T-helper 17 cell (primary cell): ENCODE measurements at places on chromosomes 4 and X. TPM values are rescaled to one million over a fixed set of nuclear protein-coding genes. Genes with fewer than 3 reads are reported as not detected.

Gene HERC3
- total RNA-seq: 63.8 TPM

Gene FGF2
- 0.31 TPM for total RNA-seq

Gene FGF13
- not detected for total RNA-seq

Gene SRPK3
- total RNA-seq: not detected

Gene CENPVL1
- total RNA-seq: not detected

Gene MAGEA3
- not detected for total RNA-seq

Gene PLAC8
- total RNA-seq: 182 TPM

Gene PARM1
- 0.13 TPM for total RNA-seq

- H3K27ac ChIP-seq: no peak overlapping the region
- DNase-seq: no peak
- no peak overlapping the region for H3K4me3 ChIP-seq
- no peaks in the 10 kb centered on the region for H3K27me3 ChIP-seq
- no peaks in the 10 kb centered on the region for H3K36me3 ChIP-seq
- H3K4me1 ChIP-seq: no peaks in the 10 kb centered on the region
Observed at GRCh38 chrX:4805502-4805901, 1092.1 kb upstream of the PRKX start.

DNA sequence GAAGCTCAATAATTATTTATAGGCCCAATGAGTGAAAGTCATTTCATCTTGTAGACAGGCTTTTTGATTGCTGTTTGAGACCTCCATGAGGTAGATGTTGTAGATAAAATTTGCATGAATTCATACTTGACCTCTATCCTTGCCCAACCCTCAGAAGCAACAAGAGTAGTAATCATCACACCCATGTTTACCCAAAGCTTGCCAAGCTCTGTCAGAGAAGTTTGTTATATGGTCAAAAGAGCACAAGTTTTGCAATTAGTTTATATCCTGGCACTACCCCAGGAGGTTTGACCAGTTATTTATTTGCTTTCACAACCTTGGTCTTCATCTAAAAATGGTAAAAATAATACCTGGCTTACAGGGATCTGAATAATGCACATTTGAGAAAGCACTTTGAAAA lies 20.7 kb downstream of the ADH7 start:
- H3K36me3 ChIP-seq: no peaks in the 10 kb centered on the region
- no peak for DNase-seq
- peaks cover 7% of the 10 kb centered on the region for H3K27me3 ChIP-seq
- H3K27ac ChIP-seq: no peak overlapping the region
- no peaks in the 10 kb centered on the region for H3K4me1 ChIP-seq

DNA sequence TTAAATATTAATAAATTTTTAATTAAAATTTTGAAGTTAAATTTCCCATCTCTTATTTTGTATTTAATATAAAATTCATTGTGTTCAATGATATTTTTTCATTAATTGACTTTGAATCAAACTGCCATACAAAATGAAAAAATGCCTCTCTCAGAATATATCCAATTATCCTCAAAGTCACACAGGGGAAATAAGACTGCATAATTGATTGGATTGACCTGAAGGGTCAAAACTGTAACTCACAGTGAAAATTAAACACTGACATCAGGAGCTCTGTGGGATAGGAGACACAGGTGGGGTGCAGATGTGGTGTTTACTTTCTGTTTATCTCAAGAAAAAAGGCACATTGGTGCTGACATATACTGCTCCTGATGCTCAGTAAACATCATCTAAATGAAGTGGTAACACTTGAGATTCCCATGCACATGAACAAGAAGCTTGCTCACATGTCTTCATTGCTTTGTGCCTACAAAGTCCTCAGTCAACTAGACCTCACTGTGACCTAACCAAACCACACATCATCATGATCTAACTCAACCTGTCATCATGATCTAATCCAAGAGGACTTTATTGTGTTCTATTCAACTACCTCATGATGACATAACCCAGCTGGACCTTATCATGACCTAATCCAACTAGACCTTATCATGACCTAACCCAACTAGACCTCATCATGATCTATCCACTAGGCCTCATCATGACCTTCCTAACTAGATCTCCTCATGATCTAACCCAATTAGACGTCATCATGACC lies 83.7 kb downstream of the DHRSX start:
- no peaks in the 10 kb centered on the region for H3K4me1 ChIP-seq
- no peaks in the 10 kb centered on the region for H3K27me3 ChIP-seq
- H3K36me3 ChIP-seq: peaks cover 2% of the 10 kb centered on the region
- H3K4me3 ChIP-seq: no peak overlapping the region
- no peak for DNase-seq

GRCh38 chr4:160326110-160326509 lies 1223.2 kb downstream of the RAPGEF2 start:
- H3K4me3 ChIP-seq: no peak overlapping the region
- H3K27me3 ChIP-seq: no peaks in the 10 kb centered on the region
- no peak for DNase-seq
- H3K36me3 ChIP-seq: no peaks in the 10 kb centered on the region

DNA sequence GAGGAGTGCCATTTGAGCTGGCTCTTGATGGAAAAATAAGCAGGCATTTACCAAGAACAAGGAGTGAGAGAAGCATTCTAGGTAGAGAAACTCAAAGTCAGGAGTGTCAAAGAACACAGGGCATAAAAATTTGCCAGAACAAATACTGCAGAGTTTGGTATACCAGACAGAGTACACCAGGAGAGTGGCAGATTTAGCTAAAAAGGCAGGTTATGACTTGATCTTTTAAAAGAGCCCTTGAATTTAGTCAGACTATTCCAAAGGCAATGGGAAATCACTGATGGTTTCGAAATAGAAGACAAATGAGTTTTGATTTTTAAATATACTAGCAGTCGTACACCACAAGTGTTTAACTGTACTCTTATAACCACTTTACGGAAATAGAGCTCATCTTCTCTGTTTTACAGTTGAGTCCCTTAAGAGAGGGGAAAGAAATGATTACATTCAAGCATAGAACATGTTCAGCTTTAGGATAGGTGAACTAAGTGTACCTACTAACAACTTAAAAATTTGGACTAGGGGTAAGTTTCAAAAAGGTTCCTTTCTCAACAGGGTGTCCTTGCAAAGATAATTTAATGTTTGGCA lies 10.2 kb downstream of the UBE2D3 start:
- H3K27me3 ChIP-seq: no peaks in the 10 kb centered on the region
- peaks cover 8% of the 10 kb centered on the region for H3K36me3 ChIP-seq
- H3K4me3 ChIP-seq: peak overlapping the region; percentile 78
- no peak overlapping the region for H3K27ac ChIP-seq

GRCh38 chrX:45743081-45743533 lies 542.4 kb upstream of the DIPK2B start:
- peaks cover 6% of the 10 kb centered on the region for H3K4me1 ChIP-seq
- DNase-seq: no peak
- H3K4me3 ChIP-seq: no peak overlapping the region
- no peaks in the 10 kb centered on the region for H3K27me3 ChIP-seq
- no peak overlapping the region for H3K27ac ChIP-seq

DNA sequence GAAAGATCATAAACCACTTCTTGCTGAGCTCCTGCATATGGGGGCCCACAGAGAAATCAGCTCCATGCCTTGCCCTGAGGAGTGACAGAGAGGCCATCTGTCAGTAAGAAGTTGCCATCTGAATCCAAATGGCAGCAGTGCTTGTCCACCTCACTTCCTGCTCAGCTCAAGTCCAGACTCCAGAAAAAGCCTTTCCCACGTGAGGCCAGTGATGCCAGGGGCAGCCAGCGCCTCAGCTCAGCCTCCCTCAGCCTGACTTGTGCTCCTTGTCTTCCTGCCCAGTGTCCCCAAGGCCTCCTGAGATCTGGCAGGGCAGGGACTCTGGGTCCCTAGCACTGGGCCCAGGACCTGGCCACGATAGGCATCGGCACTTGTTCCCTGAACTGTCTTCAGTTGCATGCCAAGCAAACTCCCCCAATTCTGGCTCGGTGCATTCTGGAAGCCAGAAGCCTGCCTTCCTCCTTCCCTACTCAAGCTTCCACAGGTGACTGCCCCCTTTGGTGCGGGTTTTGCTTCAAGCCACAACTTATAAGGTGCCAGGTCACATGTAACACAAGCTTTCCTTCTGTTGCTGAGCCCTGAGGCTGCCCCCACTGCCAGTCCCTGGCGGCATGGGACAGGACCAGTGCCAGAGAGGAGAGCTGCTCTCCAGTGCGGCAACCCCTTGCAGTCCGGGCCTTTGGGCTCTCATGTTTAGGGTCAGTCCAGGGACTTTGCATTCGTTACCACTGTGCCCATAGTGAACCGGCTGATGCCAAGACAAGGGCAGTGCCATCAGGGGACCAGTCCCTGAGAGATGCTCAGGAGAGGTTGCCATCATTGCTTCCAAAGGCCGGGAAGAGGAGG lies 2.2 kb downstream of the ZNF185 start:
- no peaks in the 10 kb centered on the region for H3K4me1 ChIP-seq
- peaks cover 32% of the 10 kb centered on the region for H3K27me3 ChIP-seq
- H3K36me3 ChIP-seq: no peaks in the 10 kb centered on the region
- H3K4me3 ChIP-seq: no peak overlapping the region
- no peak for DNase-seq

DNA sequence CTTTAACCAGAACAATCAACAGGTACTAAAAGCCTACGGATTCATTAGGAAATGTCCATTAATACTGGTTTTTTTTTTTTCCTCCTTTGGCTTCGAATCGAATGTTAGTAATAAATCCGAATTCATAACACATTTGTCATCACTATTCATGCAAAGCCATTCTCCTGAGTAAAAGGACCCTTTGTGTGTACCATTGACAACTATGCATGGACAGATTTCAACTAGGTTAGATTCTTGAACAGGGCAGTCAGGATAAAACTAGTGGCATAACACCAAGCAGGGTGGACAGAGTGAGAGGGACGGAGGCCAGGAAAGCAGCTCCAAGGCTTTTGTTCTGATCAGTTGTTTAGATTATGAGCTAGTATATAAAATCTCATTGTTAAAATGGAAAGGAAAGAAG lies 1722.0 kb upstream of the TENM3 start:
- no peaks in the 10 kb centered on the region for H3K27me3 ChIP-seq
- no peak overlapping the region for H3K4me3 ChIP-seq
- no peaks in the 10 kb centered on the region for H3K36me3 ChIP-seq
- no peaks in the 10 kb centered on the region for H3K4me1 ChIP-seq

- H3K36me3 ChIP-seq: no peaks in the 10 kb centered on the region
- no peak overlapping the region for H3K27ac ChIP-seq
- no peak for DNase-seq
Observed at GRCh38 chrX:15579778-15580747, 20.7 kb downstream of the ACE2 start.

DNA sequence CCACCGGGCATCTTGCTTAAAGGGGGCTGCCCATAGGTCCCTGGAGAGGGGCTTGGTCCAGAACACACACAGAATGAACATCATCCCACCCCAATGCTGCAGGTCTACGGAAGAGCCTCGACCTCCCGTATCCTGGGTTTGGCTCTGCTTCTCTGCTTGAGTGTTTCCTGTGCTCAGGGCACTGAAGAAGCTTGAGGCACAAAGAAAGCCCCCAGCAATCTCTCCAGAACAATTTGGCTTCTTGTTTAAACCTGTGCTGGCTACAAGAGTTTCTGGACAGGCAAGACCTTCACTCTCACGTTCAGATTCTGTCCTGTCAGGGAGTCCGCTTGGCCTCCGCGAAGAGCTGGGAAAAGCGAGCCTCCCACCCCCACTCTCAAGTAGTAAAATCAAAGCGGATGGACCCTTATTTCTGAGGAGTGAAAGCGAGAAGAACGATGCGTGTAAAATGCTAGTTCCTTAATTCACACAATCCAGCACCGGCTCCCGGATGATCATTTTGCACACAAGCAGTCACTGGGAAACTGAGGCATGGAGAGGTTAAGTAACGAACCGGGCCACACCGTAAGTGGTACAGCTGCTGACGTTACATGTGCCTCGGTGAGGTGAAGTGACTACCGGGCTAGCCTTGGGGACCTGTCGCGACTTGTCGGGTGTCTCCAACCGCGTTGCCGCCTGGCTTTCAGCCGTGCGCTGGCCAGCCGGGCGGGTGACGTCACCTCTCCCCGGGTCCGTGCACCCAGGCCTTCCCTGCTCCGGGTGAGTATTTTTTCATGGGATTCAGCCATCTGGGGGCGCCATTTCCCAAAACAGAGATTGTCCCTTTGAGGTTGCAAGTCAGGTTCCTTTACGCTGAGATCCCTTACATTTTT lies 3.1 kb upstream of the SFRP2 start:
- H3K4me1 ChIP-seq: peaks cover 27% of the 10 kb centered on the region
- peaks cover 90% of the 10 kb centered on the region for H3K27me3 ChIP-seq
- peak overlapping the region; percentile 89 for H3K4me3 ChIP-seq
- H3K27ac ChIP-seq: no peak overlapping the region
- DNase-seq: no peak

- no peak overlapping the region for H3K27ac ChIP-seq
- peaks cover 38% of the 10 kb centered on the region for H3K4me1 ChIP-seq
- H3K36me3 ChIP-seq: peaks cover 4% of the 10 kb centered on the region
- DNase-seq: no peak
- H3K4me3 ChIP-seq: no peak overlapping the region
Observed at GRCh38 chr4:102339018-102339417, 6.3 kb downstream of the SLC39A8 start.

DNA sequence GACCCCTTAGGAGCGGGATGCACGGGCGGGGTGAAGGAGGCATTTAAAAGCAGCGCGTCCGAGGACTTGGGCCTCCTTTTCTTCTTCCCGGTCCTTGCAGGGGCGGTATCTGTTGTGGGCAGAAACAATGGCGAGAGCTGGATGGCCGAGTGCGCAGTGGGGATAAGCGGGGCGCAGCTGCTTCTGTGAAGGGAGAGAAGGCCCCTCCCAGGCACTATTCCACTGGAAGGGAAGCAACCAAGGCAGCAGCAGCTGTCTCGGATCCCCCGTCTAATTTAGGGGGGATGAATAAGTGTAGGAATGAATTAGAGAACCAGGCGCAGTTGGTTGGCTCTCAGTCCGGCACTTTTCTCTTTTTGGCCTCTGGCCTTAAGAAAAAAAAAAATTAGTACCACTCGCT lies 995 bp downstream of the SMARCA5 start:
- H3K4me3 ChIP-seq: peak overlapping the region; percentile 97
- peak overlapping the region; percentile 98 for H3K27ac ChIP-seq
- no peak for DNase-seq

- H3K36me3 ChIP-seq: no peaks in the 10 kb centered on the region
- H3K27ac ChIP-seq: peak overlapping the region; percentile 85
- peak overlapping the region; percentile 87 for H3K4me3 ChIP-seq
- no peak for DNase-seq
Observed at GRCh38 chrX:74536832-74537371, 77.5 kb downstream of the RLIM start.

GRCh38 chr4:158529505-158529904 lies 7.8 kb downstream of the RXFP1 start:
- H3K27ac ChIP-seq: no peak overlapping the region
- no peak overlapping the region for H3K4me3 ChIP-seq
- H3K36me3 ChIP-seq: no peaks in the 10 kb centered on the region
- H3K27me3 ChIP-seq: peaks cover 15% of the 10 kb centered on the region
- no peak for DNase-seq
